ENCODE measurements at places on chromosomes 12 and 14. TPM values are rescaled to one million over a fixed set of nuclear protein-coding genes. Genes with fewer than 3 reads are reported as not detected.

HOXC11 gene
- total RNA-seq, result not detected

HOXC10 gene
- 0.33 TPM for total RNA-seq

FAM186B gene
- 1.2 TPM for total RNA-seq

EML1 gene
- total RNA-seq, result 5.1 TPM

LMNTD1 gene
- not detected for total RNA-seq
